ENCODE measurements at places on chromosomes 2 and 18. TPM values are rescaled to one million over a fixed set of nuclear protein-coding genes. Genes with fewer than 3 reads are reported as not detected.

Gene CPS1
- 1.7 TPM for total RNA-seq

Gene RSAD2
- total RNA-seq, result 8.6 TPM

Gene OTX1
- total RNA-seq, result not detected

Gene DNMT3A
- 52.5 TPM for total RNA-seq

Gene ITGB1BP1
- total RNA-seq, result 142 TPM

GRCh38 chr2:219332542-219332941 lies at the start of gene RESP18:
TSS of gene RESP18 (minus strand) at chr2:219332744.
- no peak for DNase-seq

DNA sequence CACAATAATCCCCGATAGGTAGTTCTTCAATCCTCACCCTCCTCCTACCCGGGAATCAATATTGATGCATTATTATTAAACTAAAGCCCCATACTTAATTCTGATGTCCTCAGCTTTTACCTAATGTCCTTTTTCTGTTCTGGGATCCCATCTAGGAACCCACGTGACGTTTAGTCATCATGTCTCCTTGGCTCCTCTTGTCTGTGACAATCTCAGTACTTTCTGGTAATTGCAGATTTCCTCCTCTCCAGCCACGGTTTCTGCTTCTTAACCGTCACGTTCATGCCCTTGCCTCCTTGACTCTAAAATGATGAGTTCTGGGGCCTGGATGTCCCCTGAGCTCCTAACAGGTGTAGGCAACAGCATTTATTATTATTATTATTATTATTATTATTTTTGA lies 2.9 kb upstream of the DGKD start:
- no peak for DNase-seq

DNA sequence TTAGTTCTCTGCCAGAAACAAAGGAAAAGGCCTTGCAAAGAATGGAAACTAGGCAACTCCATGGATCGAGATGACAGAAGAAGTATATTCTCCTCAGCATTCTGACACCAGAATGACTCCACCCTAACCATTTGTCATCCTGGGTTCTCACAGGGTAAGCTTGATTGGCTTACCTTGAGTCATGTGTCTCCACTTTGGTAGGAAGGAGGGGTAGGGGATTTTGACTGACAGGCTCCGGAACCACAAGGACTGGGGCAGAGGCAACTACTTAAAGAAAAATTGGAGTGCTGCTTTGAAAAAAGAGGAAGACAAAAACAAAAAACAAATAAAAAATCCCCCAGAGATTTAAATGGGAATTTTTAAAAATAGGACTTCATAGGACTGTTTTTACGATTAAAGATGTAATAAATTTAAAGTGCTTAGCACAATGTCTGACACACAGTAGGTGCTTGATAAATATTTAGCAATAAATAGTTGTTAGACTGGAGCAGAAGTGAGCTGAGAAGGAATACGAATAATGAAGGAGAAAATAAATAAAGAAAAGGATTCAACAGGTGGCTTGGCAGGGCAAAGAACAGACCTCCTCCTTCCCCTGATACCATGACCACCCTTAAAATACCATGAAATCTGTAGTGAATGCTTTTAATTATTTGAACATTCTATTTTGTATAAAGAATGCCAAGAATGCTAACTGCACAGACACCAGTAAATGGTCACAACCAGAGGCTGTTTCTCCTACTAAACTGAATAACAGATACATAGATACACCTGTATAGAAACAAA lies 230.2 kb downstream of the CDCA7 start:
- DNase-seq, result no peak

DNA sequence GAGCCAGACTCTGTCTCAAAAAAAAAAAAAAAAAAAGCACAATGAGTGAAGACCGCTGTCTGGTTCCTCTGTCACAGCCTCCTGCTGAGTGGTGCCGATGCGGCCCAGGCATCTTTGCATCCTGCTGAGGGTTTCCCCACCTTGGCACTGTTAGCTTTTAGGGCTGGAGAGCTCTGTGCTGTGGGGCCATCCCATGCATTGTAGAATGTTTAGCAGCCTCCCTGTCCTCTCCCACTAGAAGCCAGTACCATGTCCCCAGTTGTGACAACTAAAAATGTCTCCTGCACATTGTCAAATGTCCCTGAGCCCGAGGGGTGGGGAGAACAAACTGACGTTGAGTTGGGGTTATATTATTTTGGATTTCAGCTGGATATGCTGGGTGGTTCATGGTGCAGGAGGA lies 7.9 kb upstream of the COLEC11 start:
- DNase-seq, result no peak

DNA sequence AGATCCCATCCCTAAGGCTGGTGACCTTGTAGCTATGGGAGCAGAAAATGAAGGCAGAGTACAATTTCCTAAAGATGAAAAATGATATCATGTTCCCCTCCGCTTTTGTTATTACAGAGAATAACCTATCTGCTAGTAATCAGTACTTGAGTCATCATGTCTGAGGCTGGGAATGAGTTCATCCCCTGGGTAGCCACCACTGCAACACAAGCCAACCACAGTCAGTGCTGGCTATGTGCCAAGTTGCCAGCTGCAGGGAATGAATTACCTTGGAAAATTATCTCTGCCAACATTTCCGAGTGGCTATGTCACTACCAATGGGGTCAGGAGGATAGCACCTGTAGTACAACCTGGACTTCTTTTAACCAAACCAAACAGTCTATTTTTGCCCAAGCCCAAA lies 1094.7 kb upstream of the DDX18 start:
- no peak for DNase-seq

DNA sequence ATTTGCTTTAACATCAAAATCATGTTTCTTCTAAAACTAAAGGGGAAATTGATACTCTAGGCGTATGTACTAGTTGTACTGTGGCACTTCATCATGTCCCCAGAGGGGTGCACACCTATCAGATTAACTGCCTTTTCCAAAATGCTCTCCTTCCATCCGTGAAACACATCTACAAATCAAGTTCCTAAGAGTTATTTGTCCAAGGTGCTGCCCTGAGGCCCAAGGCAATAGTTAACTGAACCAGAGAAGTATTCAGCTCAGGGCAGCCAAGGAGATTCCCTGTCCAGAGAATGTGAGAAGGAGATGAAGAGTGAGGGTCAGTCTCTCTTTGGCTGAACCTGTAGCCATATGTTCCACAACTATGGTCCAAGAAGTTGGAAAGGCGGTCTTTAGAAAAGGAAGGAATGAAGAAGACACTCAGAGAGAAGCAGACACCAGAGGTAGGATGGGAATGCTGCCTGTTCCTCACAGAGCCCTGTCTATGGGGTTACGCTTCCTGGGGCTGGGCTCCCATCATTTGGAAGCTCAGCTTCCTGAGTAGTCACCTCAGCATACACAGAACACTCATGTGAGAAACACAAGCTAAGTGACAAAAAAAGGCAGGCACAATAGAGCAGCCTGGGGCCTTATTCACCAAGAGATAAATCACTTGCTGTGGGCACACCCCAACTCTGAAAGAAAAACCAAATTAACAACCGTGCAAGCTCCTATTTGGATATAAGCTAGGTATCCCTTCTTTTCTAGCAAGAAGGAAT lies 55.6 kb downstream of the ANKRD44 start:
- DNase-seq, result peak; percentile 43

GRCh38 chr2:154882725-154883124 lies 184.2 kb downstream of the KCNJ3 start:
- no peak for DNase-seq

- DNase-seq, result no peak
Measured at GRCh38 chr18:3647636-3648035, 197.7 kb downstream of the TGIF1 start.

- DNase-seq, result no peak
Measured at GRCh38 chr2:12318427-12319057, 398.2 kb upstream of the TRIB2 start.

- no peak for DNase-seq
Measured at GRCh38 chr2:81481242-81481993, 1176.9 kb upstream of the LRRTM1 start.

GRCh38 chr18:21660078-21660477 lies 44.5 kb downstream of the ABHD3 start:
- no peak for DNase-seq

DNA sequence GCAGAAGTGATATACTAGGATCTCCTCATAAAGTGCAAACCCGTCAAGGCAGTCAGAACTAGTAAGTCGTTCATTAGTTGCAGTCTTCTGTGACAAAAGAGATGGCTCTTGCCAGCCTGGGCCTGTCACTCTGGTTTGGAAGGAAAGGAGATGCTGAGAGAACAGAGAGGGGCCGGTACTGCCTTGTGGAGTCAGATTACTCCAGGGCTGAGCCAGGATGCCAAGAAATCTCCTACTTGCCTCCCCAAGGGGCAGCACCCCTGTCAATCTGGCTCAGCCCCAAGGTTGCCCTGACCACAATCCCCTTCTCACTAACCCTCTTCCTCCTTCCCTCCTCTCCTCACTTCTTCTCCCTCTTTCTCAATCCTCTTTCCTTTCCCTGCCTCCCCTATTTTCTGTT lies 62.9 kb upstream of the ASPRV1 start:
- DNase-seq, result no peak

- DNase-seq, result no peak
Measured at GRCh38 chr2:134401789-134402188, 147.9 kb downstream of the MGAT5 start.

- DNase-seq, result no peak
Measured at GRCh38 chr2:141554810-141555209, 576.0 kb downstream of the LRP1B start.

DNA sequence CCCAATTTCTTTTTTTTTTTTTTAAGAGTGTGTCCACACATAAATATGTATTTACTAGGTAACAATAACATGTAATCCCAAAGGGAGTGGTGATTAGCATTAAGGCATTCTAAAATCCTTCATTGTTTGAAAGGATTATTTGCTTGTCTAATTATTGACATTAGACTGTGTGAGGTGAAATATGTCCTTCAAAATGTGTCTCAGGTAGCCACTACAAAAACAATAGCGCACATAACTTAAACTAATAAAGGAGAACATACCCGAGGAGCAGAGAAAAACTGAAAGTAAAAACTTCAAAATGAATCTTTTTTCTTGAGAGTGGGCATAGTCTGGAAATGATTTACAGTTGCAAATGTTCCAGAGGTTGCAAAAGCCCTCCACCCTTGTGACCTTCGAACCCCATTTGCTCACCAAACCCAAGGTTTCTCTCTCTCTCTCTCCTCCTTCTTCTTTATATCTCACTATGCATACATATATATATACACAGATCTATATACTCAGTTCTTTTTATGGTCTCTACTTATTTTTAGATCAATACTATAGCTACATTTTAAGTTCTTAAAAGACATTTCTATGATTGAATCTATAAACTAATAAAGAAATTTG lies 24.4 kb upstream of the FRZB start:
- no peak for DNase-seq

DNA sequence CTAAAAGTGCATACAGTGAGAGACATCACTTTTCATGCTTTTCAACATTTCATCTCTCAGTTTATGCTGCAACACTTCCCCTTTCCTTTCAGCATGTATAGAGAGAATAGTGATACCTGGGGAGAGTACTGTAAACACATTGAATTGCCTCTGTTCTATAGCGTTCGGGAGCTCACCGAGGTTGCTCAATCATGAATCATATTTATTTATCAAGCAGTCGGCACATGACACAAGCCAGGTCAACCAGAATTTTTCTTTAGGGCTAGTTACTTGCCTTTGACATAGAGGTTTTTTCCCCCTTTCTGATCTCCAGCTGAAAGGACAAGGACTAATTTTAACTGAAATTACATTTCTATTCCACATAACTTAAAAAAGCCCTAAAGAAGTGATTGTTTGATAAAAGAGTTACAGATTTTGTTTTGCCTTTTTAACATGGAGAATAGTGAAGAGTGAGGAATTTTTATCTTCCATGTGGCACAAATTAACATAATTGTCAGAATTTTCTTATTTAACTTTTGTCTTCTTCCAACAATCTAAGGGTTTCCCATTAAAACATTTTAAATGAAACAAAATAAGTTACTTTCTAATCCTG lies 690.9 kb upstream of the TMEFF2 start:
- DNase-seq, result no peak

DNA sequence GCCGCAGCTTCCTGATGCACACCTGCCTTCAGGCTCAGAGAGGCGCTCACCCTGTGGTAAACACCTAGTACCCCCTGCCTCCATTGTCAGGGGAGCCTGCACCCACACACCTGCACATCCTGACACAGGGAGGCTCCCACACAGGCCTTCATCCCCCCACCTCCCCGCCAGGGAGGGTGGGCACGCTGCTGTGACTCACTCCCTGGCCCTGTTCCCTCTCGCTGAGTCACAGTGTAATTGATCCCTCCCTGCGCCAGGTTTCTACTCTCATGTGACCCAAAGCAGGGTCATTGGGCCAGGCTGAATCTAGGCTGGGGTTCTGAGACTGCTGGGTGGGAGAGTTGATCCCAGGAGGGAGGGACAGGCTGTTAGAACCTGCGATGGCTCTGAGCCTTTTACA lies 8.5 kb upstream of the CELF4 start:
- DNase-seq, result no peak

- no peak for DNase-seq
Measured at GRCh38 chr2:127439343-127439742, 21.1 kb downstream of the PROC start.

DNA sequence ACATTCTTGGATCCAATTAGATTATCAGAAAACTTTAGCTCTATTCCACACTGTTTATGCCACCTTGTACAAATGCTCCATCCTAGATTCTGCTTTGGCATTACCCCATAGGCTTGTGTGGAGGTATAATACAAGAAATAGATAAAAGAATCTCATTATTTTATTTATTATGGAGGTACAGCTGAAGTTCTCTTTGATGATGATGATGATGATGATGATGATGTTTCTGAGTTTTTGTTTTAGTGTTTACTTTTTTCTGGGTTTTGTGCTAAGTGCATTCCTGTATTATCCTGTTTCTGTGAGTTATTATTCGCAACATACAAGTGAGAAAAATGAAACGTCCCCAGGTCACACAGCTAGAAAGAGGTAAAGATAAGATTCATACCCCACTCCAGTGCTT lies 43.4 kb downstream of the ANXA4 start:
- no peak for DNase-seq

DNA sequence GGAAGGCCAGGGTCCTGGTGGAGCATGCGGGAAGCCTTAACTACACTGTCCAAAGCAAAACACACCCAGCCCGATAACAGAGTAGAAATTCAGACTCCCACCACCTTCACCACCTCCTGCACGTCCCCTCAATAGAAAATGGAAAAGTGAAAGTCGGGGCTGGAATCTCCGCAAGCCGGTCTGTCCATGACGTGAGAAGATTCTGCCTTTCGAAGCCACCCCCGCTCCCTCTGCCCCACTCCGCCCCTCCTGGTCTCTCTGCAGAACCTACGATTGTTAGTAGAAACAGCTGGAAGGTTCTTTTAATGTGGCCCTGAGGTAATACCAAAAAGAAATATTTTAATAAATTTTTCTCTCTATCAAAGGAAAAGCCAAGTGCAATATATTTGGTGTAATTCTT lies 116.4 kb downstream of the GBX2 start:
- DNase-seq, result no peak

DNA sequence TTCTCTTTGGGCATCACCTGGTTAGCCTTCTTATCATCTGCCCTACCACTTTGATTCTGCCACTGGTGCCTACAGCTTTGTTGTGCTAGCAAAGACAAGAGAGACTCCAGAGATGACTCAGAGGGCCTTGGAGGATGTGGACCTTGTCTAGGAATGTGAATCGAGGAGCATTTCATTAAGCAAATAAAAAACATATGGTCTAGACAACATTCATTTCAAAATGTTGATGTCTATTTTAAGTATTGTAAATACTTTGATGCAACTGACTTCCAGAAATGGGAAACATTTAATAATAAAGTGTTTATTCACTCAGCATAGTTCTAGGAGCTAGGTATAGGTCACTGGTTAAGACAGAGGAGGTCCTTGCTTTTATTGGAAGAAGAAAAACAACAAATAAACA lies 195.5 kb downstream of the CDCA7 start:
- DNase-seq, result no peak
